ENCODE measurements at places on chromosomes 2 and 18.
A peak's percentile ranks its signal among the peaks of the same experiment; 100 is the strongest.

GRCh38 chr2:34188464-34189303, 589.6 kb upstream of the FAM98A start:
- no peak for DNase-seq

- peak; percentile 2 for DNase-seq
These were observed 91.0 kb upstream of the CCBE1 start for GRCh38 chr18:59787998-59788790.

DNA sequence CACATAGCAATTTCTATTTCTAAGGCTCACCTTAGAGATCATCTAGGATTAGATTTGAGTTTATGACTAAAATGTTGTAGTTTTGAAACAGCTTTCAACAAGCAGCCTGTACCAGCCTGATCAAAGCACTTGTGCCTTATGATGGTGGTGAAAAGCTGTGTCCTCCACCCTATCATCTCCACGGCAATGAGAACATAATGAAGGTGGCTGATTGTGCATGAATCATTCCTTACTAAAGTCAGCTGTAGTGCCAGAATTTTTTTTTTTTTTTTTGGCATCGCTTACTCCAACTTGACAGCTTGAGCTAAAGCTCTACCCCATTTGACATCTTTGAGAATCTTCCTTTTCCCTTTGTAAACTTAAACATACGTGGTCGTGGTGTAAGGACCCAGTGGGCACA, 86.0 kb downstream of the DCC start:
- DNase-seq, result no peak

DNA sequence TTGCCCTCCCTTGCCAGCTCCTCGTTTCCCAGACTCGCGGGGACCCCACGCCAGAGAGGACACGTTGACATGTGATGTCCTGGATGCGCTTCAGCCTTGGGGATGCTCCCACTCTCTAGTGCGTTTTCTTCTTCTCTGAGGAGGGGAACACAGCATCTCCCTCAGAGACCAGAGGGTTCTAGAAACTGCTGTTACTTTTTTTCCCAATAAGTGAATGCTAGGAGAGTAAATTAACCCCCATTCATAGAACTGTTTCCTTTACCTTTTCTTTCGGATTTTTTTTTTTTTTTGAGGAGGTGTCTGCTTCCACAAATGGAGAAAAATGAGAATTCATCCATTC, 370 bp upstream of the EFEMP1 start:
- DNase-seq, result no peak

- no peak for DNase-seq
These were observed 428.7 kb upstream of the ID2 start for GRCh38 chr2:8252997-8253694.

DNA sequence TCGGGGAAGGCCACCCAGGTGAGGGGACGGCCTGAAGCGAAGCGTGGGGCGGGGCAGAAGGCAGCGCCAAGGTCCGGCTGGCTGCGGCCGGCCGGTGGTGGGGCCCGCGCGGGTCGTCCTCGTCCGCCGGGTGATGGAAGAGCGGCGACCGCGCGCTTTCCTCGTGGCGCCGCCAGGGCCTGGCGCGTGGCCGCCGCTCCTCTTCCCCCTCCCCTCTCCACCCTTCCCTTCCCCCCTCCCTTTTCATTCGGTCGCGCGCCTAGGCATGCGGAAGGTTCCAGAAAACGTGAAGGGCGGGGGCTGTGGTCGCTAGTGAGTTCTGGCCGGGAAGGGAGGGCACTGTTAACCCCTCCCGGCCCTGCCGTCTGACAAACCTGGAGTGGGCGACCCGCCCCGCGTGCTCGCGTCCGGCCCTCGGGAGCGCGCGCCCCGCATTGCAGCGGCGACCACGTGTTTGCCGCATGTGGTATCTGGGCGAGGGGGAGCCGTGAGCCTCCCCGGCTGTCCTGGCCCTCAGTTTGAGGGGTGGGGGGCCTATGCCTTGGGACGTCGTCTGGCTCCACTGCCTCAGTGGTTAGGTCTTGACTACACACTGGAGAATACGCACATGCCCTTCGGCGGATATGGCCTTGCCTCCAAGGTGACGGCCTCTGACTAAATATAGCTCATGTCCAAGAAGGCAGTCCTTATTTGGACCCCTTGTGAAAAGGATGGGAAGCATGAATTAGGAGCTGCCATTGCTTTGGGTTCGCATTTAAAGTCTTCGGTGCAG, 579 bp downstream of the MAT2A start:
- DNase-seq, result peak; percentile 81

DNA sequence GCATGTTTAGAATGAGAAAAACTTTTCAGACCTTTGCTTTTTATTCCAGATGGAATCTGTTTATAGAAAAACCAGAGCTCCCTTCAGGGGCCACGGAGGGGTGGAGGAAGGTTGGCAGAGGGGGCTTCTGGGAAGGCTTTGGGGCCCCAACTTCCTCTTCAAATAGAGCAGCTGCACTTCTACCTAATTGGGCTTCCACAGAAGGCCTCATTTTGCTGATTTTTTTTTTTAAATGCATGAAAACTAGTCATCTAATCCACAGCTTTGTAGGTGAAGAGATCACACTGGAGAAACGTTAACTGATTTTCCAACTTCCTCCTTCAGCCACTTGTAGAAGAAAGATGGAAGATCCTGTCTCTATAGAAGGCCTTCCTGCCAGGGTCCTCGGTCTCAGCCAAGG, 181.8 kb downstream of the BCL11A start:
- DNase-seq, result no peak

- no peak for DNase-seq
These were observed 37.9 kb upstream of the NARS1 start for GRCh38 chr18:57659460-57660102.

DNA sequence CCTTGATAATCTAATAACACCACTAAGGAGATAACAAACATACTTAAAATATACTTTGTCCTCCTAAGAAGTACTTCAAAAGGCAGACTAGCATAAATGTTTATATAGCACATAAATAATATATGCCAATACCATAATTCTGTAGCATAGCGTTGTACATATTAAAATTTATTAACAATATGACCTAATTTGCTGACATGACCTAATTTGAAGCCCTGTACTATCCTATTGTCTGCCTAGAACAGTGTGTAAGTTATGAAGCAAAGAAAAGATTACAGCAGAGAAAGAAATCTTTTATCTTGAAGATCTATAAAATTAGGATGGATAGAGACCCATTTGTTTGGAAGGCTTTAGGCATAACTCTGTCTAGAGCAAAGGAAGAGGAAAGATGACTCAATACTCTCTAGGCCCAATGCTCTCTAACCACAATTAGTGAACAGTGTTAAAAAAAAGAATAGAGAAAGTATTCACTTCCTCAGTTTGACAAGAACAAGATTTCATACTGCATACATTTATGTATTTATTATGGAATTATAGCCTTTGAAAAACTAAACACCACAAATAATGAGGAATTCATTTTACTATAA, 231.3 kb downstream of the ZRANB3 start:
- no peak for DNase-seq

DNA sequence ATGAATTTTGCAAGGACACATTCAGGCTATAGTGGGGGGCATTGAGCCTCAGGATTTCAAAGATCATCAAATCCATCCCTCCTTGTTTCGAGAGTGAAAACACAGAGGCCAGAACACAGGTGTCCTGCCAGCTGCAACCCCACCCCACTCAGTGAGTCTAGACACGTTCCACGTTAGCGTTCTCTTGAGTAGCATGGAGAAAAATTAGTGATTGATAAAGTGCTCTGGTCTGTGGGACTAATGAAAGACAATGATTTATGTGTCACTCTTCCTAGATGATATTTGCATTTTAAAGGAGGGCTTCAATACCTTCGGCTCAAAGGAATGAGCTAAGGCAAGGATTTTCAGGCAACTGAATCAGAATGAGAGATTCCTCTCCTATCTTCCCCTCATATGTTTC, 43.8 kb downstream of the SLC4A3 start:
- DNase-seq, result no peak

GRCh38 chr2:102063941-102064678, 72.3 kb downstream of the IL1R2 start:
- peak; percentile 83 for DNase-seq

DNA sequence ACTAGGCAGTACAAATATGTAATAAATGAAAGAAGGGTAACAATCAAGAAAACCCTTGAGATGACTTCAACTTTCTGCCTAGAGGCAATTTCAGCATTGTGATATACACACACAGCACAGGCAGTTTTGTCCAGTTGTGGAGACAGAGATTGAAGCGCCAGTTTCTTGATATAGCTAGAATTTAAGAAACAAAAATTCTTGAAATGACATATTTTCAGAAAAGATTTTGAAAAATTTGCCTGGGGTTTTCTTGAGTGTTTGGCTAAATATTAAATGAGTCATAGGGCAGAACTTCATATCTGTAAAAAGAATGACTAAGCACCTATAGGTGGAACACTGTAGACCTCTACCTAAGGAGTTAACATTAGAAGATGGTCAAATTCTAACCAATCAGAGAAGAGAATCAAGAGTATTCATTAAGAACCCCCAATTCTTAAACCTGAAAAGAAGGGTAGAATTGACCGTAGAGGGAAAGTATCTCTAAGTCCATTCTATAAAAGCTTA, 1266.8 kb upstream of the TMEFF2 start:
- no peak for DNase-seq

DNA sequence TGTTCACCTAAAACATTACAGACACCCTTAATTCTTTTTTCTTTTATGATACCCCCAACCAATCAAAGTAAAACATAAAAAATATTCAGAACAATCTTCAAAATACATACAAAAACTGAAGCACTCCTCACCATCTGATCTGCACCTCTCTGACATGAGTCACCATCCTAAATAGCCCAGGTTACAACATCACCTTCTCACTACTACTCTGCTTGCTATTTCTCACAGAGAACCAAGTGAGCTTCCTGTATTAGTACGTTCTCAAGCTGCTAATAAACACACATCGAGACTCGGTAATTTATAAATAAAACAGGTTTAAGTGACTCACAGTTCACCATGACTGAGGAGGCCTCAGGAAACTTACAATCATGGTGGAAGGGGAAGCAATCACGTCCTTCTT, 183.5 kb downstream of the CBLN2 start:
- no peak for DNase-seq

GRCh38 chr2:62854600-62855514, 149.3 kb downstream of the EHBP1 start:
- no peak for DNase-seq

DNA sequence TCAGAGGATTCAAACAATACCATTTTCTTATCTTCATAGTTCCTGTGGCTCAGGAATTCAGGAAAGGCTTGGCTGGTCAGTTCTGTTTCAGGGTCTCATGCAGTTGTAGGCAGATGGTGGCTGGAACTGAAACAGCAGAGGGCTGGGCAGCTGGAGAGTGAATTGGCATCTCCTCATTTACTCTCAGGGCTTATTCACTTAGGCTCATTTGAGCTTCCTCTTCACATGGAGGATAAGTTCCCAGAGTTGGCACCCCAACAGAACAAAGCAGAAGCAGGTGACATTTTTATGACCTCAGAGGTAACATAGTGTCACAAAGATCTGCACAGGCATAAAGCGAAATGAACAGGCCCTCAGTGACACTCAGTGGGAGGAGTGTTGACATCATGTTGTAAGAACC, 66.1 kb downstream of the RBBP8 start:
- DNase-seq, result no peak

- peak; percentile 76 for DNase-seq
These were observed 95.8 kb upstream of the RGPD4 start for GRCh38 chr2:107730898-107731297.

- no peak for DNase-seq
These were observed 9.9 kb downstream of the NCAPH start for GRCh38 chr2:96345438-96345837.

GRCh38 chr2:184532551-184532950, 65.8 kb upstream of the ZNF804A start:
- no peak for DNase-seq

DNA sequence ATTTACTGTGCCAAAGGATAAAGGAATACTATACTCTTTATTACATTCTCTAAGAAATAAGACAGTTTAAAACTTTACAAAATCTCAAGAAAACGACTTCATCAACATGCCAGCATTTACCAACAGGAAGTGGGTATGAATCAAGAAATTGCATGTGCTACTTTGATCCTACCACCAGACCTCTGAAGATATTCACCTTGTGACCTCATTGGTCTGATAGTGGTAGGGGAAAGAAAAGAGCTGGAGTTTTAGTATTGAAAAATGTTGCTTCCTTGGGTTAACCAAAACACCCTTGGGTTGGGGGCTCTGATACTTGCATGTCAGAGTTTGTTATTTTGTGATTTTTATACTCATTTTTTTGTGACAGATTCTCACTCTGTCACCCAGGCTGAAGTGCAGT, 84.1 kb upstream of the LPIN2 start:
- no peak for DNase-seq

- DNase-seq, result no peak
These were observed 3.0 kb downstream of the SH2D6 start for GRCh38 chr2:85421260-85422071.

- DNase-seq, result no peak
These were observed 750.6 kb upstream of the SALL3 start for GRCh38 chr18:78228974-78229373.

DNA sequence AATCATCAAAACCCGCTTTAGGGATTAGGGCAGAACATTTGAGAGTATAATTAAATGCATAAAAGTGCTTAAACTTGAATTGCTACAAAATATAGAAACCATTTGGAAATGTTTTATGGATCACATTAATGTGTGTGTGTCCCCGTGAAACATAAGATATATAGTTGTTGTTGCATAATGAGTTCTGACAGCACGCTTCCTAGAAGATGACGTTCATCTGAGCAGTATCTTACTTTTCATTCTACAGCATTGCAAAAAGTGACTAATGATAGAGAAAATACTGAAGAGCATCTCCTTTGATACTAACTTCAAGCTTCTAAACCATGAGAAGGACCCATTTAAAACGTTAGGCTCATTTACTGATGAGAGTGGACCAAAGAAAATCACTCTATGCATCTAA, 63.7 kb downstream of the SLC8A1 start:
- DNase-seq, result no peak

- DNase-seq, result peak; percentile 65
These were observed 8.6 kb upstream of the MTCL1 start for GRCh38 chr18:8696749-8697211.

DNA sequence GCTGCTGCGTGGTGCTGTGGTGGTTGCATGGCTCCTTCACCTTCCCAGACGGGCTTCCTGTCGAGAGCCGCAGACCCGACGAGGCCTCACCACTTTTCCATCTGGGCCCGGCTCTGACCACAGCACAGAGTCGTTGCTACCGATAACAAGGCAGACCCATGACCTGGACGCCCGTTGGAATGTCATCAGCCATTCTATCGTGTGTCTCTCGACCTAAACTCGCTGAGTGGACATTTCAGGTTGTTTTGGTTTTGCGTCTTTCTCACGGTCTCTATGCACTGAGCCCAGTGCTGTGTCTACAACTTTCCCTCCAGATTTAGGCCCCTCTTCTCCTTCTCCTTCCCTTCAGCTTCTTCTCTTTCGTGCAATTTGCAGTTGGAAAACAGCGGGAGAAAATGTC, 204.7 kb upstream of the TPO start:
- DNase-seq, result no peak

DNA sequence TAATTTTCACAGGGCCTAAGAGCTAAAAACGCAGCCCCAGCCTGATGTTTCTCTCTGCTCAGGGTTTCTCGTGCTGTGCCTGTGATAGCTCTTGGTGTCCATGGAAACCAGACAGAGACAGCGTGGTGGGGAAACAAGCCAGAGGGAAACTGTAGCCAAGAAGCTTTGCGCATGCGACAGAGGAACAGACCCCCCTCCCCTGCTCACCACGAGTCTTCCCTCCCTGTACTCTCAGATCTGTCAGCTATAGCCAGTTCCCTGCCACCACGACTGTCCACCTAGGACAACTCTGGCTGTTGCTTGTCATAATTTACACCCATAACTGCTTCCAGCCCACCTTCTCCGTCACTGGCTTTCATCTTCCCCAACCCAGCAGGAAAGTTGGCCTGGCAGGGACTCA, 13.2 kb upstream of the DNAJC27 start:
- no peak for DNase-seq

- no peak for DNase-seq
These were observed 79.7 kb upstream of the TRIB2 start for GRCh38 chr2:12636837-12637581.

All from RKO (cell line).